ENCODE measurements at places on chromosomes 13 and 19.

- DNase-seq: peak; percentile 76
These were observed 34.6 kb upstream of the KATNAL1 start for GRCh38 chr13:30341815-30342570.

- DNase-seq: no peak
These were observed 160.0 kb upstream of the ATXN8OS start for GRCh38 chr13:69947582-69947981.

DNA sequence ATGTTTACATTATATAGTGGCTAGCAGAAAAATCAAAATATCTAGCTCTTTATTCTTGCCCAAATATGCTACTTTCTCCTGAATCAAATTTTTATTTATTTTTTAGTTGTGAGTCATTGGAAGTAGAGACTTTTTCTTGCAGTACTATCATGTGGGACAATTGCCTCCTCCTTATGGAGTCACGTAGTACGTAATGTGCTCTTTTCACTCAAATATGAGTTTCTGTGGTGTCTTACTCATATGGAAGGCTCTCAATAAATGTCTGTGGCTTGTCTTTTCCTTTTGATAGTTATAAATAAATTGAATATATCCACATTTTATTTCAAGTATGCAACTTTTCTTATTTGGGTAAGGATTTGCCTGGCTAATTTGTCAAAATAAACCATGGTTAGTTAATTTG, 1411.0 kb upstream of the SLC10A2 start:
- DNase-seq: no peak

GRCh38 chr13:62704875-62705274, 1289.2 kb upstream of the PCDH20 start:
- DNase-seq: no peak

- DNase-seq: no peak
These were observed 155.5 kb downstream of the TNFSF13B start for GRCh38 chr13:108425056-108425455.

DNA sequence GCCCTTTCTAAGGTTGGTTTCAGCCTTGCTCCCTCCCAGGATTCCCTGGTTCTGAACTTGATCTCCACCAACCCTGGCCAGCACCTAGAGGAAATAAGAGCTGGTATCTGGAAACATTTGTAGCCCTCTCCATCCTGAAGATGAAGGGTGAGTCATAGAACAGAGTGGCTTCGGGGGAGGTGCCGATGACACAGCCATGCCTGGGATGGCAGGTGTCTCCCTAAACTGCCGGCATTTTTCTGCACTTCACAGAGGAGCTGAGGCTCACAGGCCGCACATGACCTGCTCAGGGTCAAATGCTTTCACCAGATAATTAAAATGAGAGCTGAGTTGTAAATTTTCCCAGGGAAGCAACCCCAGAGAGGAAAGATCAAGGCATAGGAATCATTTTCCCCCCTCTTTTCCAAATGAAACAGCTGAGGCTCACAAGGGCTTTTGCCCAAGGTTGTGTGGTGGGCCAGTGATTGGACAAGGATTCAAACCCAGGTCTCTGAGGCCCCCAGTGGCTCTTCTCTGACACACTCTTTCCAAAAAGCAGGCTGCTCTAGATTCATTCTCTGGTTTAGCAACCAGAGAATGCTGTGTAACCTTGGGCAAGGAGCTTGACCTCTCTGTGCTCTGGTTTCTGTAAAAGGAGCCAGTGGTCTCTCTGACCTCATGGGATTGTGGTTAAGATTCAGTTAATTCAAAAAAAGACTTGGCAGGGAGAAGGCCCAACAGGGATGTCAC, 1.2 kb upstream of the SLC25A42 start:
- peak; percentile 51 for DNase-seq

DNA sequence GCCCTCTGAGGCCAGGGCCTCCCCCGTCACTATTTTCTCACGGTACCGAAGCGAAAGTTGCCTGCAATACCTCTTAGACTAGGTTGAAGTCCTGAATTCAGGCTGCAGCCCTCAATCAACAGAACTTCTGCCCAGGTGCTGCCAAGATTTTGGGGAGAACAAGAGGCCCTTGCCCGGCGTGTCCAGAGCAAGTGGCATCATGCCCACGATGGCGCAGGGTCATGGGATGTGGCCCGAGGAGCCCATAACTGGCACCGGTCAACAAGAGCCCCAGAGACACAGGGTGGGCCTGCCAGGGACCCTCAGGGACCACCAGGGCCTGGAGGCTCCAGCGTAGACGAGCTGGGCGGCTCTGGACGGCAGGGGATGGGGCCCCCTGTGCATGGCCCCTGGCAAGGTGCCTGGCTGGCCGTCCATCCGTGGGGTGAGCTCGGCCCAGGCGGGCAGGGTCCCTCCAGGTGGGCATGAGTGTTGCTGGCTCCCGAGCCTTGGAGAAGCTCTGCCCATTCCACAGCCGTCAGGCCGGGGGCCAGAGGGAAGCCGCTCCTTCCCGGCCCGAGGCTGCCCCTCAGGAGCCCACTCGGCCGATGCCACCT, 45.1 kb downstream of the GAS6 start:
- no peak for DNase-seq
